Cardiac septum (tissue), 1 donor: ENCODE measurements at places on chromosomes 2 and 18. TPM values are rescaled to one million over a fixed set of nuclear protein-coding genes. Genes with fewer than 3 reads are reported as not detected.

Gene CHN1
- 23.8 TPM for total RNA-seq

GRCh38 chr18:48023334-48024008 lies 93.0 kb upstream of the SMAD2 start:
- DNase-seq: peak; percentile 75

Gene ABCB11
- total RNA-seq: 0.03 TPM

- no peak for DNase-seq
Observed at GRCh38 chr2:232489516-232490220, 2.0 kb upstream of the ECEL1 start.

Gene NMUR1
- 0.22 TPM for total RNA-seq

DNA sequence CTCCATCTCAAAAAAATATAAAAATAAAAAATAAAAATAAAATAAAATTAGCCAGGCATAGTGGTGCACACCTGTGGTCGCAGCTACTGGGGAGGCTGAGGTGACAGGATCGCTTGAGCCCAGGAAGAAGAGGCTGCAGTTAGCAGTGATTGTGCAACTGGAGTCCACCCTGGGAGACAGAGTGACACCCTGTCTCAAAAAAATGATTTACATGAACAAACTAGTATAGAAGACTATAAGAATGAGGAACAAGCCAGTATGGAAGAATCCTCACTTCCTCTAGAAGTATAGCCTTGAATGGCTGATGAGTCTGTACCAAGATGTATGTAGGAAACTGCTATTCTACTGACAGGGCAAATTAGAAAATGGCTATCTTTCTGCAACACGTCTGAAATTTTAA lies 10.9 kb downstream of the YES1 start:
- no peak for DNase-seq

- no peak for DNase-seq
Observed at GRCh38 chr2:157822993-157823392, 53.1 kb downstream of the ACVR1 start.

Gene FLACC1
- total RNA-seq: 12.0 TPM

Gene ELMOD3
- total RNA-seq: 9.8 TPM

Gene HRH4
- 0.08 TPM for total RNA-seq

GRCh38 chr2:174083843-174084458 lies 118.8 kb upstream of the SP3 start:
- no peak for DNase-seq

DNA sequence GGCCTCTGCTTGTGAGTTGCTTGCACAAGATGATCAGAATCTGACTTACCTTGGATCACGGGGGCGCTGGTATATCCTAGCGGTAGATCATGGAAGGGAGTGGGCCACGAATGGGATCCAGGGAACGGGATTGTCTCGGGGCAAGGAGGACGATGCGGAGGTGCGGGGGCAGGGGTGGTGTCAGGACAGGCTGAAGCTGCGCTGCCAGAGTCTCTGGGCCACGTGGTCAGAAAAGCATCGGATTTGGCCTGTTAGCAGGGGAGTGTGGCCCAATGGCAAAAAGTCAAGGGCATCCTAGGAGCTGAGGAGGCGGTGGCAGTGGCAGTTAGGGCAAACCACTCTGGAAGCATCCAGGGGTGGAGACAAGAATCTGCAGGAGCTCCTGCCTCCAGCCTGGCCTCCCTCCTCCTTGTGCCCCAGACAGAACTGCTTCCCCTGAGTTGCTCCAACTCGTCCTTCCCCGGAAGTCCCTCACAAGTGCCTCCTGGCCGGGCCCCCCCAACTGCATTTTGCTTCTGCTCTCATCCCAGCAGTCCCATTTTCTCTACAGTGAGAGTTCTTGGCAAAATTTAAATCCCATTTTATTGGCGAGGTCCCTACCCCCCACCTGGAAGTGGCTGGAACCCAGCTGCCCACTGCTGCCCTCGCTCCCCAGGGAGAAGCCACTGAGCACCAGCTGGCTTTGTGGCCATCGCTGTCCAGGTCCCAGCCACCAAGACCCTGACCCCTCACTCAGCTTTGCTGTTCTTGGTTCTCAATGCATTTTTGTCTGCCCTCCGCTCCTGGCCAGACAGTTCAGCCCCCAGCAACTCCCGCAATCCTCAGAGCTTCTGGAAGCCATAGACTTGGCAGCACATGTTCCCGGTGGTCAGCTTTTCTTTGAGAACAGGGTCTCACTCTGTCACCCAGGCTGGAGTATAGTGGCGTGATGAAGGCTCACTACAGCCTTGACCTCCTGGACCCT lies 5.6 kb upstream of the CCDC74B start:
- DNase-seq: peak; percentile 71

GRCh38 chr2:136012315-136012714 lies 26.9 kb upstream of the DARS1 start:
- DNase-seq: no peak

DNA sequence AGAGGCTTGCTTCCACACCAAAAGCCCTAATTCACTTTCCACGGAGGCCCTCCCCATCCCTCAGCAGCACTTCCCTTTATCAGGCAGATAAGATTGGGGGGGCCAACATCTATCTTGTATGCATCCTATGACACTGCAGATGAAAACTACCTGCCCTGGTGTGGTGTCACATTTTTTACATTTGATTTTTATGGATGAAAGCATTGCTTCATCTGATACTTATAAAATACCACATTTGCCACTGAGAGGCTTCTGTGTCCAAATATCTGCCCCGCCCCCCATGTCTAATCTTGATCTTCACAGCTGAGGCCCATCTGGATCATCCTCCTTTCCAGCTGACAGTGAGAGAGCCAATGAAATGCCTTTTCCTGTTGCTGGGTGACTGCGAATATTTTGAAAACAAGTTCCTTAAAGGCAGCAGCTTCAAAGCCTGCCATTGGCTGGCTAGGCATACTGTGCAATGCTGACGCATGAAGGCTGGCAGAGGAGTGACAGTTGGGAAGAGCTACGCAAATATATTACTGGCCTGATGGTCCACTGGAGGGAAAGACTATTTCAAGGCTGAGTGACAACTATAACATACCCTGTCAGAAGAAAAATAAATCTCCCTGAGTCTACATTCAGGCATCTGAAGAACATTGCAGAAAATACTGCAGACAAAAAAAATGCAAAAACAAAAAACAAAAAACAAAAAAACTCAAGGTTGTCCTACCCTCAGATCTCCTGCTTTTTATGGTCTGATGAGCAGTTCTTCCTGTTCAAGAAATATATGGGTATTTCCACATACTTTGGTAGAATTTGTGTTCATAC lies 318.7 kb downstream of the PDE11A start:
- no peak for DNase-seq

DNA sequence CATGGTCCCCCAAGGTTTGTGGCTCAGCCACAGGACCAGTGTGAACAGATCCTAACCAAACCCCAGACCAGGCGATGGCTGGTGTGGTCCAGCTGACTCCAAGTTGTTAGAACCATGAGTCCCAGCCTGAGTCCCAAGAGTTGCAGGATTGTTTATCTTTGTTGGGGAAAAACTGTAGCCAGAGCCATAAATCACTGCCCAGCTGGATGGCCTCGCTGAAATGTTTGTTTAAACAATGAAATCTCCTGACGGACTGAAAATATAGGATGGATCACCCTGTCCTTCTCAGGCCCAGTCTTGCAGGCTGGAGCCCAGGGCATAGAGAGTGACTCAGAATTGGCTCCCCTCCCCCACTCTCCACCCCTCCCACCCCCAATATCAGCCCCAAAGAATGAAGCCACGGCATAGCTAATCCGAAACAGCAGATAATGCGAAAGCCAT lies 36.4 kb downstream of the PKDCC start:
- DNase-seq: no peak

- no peak for DNase-seq
Observed at GRCh38 chr2:208466151-208466919, 59.7 kb downstream of the PTH2R start.

Gene CTIF
- total RNA-seq: 84.3 TPM

DNA sequence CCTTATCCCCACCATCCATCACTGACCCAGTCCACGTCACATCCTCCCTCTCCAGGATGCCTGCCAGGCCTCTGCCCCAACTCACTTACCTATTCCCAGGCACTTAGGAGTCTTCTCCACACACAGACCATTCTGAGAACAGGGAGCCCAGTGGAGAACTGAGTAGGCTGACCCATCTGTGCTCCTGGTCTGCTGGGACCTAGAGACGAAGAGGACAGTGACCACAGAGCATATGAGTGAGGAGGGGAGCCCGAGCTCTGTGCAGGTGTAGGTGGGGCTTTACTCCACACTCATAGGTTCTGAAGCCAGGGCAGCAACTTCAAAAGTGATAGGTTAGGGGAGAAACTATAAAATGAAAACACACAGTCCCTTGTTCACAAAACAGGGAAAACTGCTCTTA lies 130.0 kb downstream of the NDUFA10 start:
- DNase-seq: no peak

Gene GAD1
- 0.46 TPM for total RNA-seq
